ENCODE measurements at places on chromosomes 6 and 20.

DNA sequence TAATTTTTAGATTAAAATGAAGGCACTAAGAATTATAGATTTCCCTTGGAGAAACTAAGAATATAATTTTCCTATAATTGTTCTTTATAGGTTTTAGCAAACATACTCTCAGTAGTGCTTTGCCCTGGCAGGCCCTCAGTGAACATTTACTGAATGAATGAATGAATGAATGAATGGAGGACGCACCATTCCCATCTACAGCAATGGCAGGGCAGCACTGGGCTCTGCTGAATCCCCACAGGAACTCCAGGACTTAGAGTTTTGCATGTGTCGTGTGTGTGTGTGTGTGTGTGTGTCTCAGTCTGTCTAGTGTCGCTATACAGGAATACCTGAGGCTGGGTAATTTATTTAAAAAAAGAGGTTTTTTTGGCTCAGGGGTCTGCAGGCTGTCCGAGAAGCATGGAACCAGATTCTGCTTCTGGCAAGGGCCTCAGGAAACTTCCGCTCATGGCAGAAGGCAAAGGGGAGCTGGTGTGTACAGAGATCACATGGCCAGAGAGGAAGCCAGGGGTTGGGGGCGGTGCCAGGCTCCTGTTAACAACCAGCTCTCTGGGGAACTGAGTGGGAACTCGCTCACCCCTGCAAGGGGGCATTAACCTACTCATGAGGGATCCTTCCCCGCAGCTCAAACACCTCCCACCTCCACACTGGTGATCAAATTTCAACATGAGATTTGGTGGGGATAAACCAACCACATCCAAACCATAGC lies 20.1 kb downstream of the RNASET2 start:
- peak; percentile 66 for DNase-seq

DNA sequence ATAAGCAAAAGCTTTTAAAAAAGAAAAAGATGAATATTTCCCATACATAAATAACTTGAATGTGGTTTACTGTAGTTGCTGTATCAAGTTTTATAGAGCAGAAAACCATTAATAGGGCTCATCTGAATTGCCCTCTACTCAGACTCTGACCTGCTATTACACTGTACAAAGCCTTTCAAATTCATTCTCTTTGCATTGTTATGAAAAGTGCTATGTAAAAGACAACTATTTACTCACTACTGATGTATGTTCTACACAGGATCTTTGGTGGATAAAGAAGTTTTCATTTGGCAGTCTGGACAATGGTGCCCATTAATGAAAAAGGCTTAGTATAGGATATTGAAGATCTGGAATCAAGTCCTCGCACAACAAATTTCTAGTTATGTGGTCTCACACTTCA lies 199.1 kb upstream of the RUNX2 start:
- DNase-seq = no peak

- no peak for DNase-seq
These were observed 886 bp downstream of the ROMO1 start for GRCh38 chr20:35699957-35700624.

DNA sequence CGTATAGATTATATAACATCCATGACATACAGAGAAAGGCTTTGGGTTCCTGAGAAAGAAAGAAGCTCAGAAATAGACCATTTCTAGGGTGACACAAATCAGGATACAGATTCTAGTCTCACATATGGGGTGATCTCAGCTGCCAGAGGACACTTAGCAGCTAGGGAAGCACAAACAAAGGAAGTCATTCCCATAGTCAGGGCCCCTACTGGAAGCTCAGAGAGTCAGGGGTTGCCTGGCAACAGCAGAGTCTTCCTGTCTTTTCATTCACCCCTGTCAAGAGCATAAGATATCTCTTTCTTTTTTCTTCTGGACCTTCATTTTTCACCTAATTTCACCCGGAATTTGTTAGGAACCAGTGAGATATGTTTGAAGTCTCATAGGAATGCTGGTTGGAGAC lies 81.9 kb upstream of the IYD start:
- no peak for DNase-seq

DNA sequence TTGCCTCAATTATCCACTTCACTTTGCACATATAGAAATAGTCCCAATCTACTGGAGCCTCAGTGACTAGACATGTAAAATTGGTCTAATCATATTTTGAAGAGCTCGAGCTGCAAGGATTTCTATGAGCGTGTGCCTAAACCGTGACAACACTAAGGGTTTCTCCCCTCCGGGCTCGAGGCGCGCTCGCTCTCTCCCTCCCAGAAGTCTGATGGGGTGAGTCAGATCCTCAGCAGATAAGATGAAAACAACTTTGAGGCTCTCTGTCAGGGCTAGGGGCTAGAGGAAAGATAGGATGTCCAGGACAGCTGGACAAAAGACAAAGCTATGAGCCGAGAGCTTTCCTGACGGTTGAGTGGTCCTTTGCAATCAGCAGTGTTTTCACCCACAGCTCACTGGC lies 16.8 kb downstream of the GNAS-AS1 start:
- DNase-seq = no peak

DNA sequence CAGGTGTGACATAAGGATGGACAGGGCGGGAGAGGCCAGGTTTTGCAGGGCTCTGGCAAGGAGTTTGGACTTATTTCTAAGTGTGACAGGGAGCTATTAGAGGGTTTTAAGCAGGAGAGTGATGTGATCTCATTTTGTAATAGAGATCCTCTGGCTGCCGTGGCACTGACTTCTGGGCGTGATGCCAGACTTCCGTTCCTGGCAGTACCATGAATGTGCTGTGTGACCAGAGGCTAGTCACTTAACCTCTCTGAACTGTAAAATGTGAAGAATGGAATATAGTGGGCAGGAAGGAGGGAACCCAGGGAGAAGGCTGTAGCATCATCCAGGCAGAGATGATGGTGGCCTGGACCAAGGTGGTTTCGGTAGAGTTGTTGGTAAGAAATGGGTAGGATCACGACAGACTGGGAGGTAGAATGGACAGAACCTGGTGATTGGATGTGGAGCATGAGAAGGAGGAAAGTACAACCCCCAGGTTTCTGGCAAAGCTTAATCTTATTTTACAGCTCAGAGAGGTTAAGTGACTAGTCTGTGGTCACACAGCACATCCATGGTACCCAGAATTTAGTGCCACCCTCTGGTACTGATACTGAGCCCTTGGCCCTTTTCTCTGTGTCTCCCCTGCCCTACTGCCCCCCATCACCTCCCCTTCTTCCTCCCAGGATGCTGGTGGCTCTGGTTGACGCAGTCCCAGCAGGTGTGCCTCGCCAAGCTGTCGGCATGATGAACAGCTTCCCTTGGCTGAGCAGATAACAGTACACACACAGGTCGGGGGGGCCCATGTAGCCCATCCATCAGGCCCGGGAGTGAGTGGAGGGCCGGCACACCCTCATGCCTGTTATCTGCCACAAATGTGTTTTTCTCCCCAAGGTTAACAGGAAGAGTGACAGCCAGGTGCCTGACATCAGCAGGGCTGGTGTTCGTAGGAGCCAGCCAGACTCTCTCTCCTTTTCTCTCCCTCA lies 52.9 kb upstream of the CTNNBL1 start:
- no peak for DNase-seq

DNA sequence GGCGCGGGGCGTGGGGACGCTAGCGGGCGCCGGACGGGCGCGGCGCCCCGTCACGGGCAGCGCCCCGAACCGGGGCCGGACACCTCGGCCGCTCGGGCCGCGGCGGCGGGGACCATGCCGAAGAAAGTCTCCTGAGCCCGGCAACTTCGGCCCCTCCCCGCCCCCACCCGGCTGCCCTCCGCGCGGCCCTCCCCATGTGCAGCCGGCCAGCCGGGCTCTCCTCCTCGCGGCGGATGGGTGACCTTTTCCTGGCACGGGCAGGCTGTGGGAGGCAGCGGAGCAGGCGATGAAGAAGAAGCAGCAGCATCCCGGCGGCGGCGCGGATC lies 278 bp downstream of the UST start:
- peak; percentile 33 for DNase-seq

DNA sequence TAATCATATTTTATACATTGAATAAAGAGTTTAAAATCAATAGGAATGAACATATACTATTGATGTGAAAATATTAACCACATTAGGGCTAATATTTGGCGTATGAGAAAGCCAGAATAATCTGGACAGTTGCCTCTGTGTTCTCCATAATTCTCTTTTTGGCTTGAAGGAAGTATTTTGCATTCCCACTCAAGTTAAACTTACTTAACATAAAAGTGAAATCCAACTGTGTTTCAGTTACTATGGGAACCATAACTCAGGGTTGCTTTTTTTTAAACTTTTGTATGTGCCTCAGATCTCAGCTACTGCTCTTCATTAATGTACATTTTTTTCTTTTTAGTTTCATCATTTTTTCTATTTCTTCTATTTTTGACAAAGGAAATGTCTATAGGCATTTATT lies 479.8 kb downstream of the NKAIN2 start:
- no peak for DNase-seq

DNA sequence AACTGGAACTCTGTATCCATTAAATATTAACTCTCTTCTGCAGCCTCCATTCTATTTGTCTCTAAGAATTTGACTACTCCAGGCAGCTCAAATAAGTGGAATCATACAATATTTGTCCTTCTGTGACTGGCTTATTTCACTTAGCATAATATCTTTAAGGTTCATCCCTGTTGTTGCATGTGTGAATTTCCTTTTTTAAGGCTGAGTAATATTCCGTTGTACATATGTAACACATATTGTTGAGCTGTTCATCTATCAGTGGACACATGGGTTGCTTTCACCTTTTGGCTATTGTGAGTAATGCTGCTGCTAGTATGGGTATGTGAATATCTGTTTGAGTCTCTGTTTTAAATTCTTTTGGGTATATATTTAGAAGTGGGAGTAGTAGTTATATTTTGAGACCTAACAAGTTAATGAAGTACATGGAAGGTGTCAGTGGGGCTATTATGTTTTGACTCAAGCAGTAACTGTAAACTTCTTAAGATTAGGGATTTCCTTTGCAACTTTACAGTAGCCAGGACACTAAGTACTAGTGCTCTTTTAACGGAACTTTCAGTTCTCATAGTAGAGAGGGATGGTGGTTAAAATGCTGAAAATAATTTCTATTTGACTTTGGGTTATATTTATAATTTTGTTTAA lies 29.7 kb upstream of the TMEM217 start:
- DNase-seq = no peak

GRCh38 chr6:73866305-73866704 lies 170.3 kb downstream of the CD109 start:
- DNase-seq = no peak

DNA sequence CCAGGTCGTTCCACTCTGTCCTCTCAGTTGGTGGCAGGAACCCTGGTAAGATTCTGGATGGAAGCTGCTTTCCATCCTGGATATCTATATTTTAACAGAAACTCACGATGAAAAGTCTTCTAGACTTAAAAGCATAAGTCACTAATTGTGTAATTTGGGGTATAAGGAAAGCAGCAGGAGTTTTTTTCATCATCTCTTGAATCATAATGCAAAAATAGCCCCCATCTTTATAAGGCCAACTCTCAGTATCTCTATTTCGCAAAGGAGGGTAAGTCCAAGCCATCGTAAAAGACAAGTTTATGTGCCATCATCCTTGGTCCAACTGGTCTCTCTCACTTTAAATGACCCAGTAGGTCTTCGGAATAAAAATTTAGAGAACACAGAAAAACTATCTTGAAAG lies 95.1 kb downstream of the FAM50B start:
- no peak for DNase-seq

- no peak for DNase-seq
These were observed 95.7 kb downstream of the SLC24A3 start for GRCh38 chr20:19308146-19308545.

DNA sequence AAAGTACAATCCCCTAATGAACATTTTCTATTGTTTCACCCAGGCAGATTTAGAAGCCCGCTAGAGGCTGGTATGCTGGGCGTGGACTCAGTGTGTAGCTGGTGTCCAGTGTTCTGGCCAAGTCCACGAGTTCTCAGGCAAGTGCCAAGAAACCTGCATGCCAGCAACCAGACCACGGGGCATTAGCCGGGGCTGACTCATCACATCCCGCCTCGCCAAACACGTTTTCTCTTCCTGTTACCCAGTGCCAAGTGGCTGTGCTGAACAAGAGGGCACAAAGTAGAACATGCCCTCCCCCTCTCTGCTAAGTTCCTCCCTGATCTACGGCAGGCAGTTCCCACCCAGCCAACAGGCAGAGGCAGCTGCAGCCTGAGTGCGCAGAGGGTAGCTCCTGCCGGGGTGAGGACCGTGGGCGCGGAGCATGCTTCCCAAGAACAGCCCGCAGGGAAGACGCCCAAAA lies 29.6 kb downstream of the RAMACL start:
- peak; percentile 28 for DNase-seq

DNA sequence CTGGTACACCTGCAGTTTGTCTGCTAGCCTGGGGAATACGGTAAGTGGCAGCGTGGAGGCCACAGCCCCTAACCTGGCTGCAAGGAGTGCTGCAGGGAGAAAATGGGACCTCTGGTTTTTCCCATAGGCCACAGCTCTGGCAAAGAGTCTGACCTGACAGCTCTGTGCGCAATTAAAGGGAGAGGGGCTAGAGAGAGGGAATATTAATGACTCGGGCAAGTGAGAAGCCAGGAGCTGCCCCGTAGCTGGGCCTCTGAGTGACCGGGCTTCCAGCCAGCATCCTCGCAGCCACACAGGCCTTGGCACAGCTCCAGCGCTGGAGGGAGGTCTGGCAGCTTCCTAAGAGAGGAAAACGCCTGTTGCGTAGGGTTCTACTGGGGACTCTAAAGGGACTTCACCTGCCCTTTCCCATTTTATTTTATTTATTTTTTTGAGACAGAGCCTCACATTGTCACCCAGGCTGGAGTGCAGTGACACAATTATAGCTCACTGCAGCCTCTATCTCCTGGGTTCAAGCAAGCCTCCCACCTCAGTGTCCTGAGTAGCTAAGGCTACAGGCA lies 18.2 kb upstream of the OCSTAMP start:
- DNase-seq = no peak

GRCh38 chr20:56875052-56875659 lies 246.1 kb downstream of the TFAP2C start:
- no peak for DNase-seq

- DNase-seq = no peak
These were observed 260.7 kb upstream of the PLCB4 start for GRCh38 chr20:8808202-8808535.

DNA sequence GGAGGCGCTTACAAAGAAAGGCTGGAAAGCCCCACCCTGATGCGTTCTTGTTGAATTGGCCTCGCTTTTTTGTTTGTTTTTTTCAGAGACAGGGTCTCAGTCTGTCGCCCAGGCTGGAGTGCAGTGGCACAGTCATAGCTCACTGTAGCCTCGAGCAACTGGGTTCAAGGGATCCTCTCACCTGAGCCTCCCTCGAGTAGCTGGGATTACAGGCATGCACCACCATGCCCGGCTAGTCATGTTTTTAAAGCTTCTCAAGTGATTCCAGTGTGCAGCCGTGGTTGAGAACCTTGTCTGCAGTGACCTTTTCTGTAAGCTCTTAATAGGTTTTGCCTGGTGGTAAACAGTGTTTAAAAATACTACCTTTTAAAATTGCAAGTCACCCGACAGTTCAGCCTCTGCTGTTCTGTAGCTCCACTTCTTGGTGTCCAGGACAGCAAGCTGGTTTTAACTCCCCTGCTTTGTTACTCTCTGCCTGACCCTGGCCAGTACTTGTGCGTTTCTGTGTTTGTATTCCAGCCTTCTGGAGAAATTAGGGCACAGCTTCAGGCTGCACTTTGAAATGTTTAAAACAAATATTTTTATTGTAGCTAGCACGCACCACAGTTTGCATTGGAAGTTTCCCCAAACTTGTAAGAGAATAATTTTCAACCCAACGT lies 54.4 kb downstream of the KDM1B start:
- no peak for DNase-seq
